Kidney epithelial cell (primary cell): ENCODE measurements at places on chromosomes 5 and 9. TPM values are rescaled to one million over a fixed set of nuclear protein-coding genes. Genes with fewer than 3 reads are reported as not detected.

Gene PLAC8L1
- not detected in 2 replicates for total RNA-seq

Gene CAMK4
- total RNA-seq: 0.62 and 0.75 TPM in 2 replicates

Gene SLC4A9
- total RNA-seq: 0.07 TPM in 1 of 2 replicates, not detected in the other

Gene C8G
- total RNA-seq: not detected in 2 replicates

Gene WNT8A
- not detected in 2 replicates for total RNA-seq

Gene SLC34A3
- 0.25 TPM in 1 of 2 replicates, not detected in the other for total RNA-seq

Gene STXBP1
- 23.8 and 27.5 TPM in 2 replicates for total RNA-seq

Gene GFPT2
- 4.0 and 7.7 TPM in 2 replicates for total RNA-seq

Gene HACD4
- total RNA-seq: 0.46 and 0.62 TPM in 2 replicates

Gene DOCK8
- 2.6 and 3.8 TPM in 2 replicates for total RNA-seq

Gene NOXA1
- total RNA-seq: 0.84 and 1.8 TPM in 2 replicates

Gene FOXE1
- 0.04 and 0.14 TPM in 2 replicates for total RNA-seq

Gene PDE6A
- total RNA-seq: not detected in 2 replicates

DNA sequence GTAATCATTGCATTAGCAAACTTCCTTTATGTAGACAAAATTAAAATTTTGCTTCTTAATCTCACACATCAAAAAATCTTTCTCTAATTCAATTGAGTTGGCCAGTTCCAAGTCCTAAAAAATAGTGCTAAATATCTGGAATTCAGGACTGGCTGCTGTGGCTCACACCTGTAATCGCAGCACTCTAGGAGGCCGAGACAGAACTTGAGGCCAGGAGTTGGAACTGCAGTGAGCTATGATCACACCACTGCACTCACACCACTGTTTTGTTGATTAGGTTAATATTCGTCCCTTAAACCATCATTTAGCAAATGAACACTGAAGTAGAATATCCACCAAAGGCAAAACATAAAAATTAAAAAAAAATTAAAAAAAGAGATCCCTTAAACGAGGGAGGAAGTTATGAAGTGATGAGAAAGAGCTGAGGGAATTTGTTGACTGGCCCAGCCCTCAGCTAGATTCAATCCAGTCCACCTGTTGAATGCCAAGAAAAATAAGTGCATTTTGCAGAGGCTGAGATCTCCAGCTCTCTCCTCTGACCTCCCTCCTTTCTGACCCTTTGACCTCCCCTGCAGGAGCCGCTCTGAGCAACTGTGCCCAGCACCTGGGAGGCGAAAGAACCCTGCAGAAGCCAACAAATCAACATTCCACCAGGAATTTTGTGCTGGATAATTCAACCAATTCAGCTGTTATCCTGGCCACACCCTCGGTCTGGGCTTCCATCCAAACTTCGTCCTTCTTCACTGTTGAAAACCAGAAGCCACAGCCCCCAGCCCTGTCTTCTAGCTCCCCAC, 96.8 kb downstream of the OR2K2 start:
- no peak for DNase-seq

DNA sequence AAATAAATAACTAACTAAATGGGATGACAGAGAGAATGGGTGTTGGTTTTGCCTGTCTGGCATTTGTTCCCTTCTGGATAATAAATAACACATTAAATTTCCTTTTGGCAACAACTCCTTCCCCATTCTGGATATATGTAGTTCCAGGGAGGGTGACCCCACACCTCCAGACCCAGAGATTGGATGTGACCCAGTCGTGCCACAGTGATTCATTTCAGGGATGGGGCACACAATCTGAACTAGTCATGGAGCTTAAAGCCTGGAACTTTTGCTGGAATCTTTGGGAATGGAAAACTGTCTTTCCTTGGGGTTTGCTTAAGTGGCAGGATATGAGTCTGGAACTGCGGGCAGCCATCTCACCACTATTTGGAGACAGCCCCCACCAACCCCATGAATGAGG, 11.3 kb downstream of the KLF9 start:
- DNase-seq: no peak

DNA sequence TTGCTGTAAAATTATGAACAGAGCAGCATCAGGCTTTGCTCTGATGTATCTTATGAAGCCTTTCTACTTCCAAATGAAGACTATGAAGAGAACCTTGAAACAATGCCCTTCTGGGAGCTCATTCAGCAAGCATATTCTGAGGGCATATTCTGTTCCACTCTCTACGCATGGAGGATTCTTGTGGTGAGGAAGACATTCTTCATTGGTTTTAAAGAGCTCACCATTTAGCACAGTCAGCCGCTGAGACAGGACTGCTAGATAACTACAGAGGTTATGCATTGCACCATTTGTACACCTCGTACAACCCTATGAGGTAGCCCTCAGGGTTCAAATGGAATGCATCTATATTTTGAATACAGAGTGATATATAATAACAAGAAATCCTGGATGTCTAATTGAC, 61.0 kb downstream of the INVS start:
- peak; percentile 47 for DNase-seq

DNA sequence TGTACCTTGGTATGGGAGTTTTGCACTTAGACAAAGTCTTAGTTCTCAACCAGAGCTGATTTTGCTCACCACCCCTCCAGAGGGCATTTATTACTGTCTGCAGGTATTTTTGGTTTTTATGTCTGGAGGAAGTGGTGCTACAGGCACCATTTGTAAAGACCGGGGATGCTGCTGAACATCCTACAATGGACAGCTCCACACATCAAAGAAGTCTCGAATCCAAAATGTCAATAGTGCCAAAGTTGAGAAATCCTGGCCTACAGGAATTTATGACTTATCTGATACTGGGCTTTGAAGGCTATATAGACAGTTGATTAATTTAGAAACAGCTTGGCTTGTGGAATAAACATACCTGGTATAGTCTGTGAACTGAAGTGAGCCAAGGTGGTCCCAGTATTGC, 137.5 kb downstream of the PIP5K1B start:
- no peak for DNase-seq

DNA sequence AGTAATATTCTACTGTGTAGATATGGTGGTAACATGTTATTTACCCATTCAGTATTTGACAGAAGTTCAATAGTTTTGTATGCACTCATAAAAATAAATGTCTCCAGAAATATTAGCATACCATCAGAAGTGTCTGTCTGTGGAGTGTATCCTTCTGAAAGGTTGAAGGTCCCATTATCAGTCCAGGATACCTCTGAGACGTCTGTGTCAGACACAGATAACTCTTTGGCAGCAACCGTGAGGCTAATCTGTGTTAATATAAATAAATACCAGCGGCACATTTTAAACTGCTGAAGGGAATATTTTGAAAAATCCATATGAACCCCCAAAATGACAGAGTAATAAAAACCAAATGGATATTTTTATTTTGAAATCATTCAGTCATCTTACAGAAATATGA, 11.9 kb upstream of the ZNF622 start:
- no peak for DNase-seq

GRCh38 chr5:36648426-36648825, 42.0 kb downstream of the SLC1A3 start:
- DNase-seq: no peak

- DNase-seq: no peak
Observed at GRCh38 chr9:134548618-134549017, 93.0 kb upstream of the COL5A1 start.

GRCh38 chr5:89968958-89969381, 440.6 kb downstream of the CETN3 start:
- peak; percentile 2 for DNase-seq

DNA sequence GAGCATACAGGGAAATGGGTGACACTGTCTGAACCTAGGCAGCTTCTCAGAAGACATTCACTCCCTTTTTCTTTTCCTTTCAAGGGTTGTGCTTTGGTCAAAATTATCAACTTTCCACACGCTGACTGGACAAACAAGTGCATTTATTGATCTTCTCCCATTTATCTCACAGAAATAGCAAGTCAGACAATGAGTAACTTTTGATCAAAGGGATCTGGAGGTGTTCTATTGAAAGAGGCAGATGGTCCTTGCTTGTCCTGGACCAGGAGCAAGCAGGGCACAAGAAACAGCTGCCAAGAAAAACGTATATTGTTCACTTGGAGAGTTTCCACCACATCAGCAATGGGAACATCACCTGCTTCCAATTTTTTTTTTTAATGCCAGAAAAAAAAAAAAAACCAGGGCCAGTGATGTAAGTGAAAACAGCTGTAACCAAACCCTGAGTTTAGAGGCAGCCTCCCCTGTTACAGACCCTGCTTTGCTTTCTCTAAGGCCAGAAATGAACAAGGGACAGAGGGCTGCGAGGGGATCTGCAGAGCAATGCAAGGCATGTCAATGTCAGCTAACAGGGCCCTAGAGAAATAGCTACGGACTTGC, 79.8 kb downstream of the NIPSNAP3B start:
- no peak for DNase-seq

DNA sequence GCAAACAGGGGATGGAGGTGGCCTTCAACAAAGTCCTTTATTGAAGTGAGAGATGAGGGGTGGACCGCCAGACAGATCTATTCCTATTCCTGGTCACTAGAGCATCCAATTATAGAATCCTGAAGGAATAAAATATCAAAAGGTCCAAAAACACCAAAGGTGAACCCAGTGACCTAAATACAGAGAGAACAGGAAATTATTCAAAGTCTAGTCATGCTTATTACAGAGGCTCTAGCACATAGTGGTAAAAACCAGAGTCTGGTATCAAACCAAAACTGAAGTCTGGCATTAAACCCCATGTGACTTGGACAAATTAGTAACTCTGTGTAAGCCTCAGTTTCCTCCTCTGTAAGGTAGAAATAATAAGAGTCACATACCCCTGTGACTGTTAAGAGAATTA, 100.5 kb upstream of the SNX2 start:
- DNase-seq: no peak

DNA sequence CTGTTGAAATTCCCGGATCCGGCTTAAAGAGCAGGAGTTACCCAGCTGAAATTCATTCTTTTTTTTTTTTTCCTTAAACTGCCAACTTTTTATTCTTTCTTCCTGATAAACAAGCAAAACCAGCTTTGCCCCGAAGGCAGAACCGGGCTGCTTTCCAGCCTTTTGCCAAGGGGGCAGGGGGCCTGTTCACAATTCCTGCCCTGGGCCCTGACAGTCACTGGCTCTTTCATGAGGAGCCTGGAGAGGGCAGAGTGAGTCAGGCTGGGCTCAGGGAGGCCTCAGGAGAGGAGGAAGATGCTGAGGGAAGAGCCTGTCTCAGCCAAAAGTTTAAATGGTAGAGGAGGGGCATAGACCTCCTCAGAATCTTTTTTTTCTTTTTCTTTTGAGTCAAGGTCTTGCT, 4.8 kb downstream of the GLIPR2 start:
- no peak for DNase-seq

GRCh38 chr9:27530915-27531755, 1.5 kb upstream of the MOB3B start:
- DNase-seq: no peak

- DNase-seq: no peak
Observed at GRCh38 chr5:76617229-76617628, 6.0 kb downstream of the F2RL2 start.

- no peak for DNase-seq
Observed at GRCh38 chr5:10064546-10065195, 185.0 kb downstream of the ATPSCKMT start.

- DNase-seq: no peak
Observed at GRCh38 chr5:108078345-108078744, 303.6 kb downstream of the FBXL17 start.

DNA sequence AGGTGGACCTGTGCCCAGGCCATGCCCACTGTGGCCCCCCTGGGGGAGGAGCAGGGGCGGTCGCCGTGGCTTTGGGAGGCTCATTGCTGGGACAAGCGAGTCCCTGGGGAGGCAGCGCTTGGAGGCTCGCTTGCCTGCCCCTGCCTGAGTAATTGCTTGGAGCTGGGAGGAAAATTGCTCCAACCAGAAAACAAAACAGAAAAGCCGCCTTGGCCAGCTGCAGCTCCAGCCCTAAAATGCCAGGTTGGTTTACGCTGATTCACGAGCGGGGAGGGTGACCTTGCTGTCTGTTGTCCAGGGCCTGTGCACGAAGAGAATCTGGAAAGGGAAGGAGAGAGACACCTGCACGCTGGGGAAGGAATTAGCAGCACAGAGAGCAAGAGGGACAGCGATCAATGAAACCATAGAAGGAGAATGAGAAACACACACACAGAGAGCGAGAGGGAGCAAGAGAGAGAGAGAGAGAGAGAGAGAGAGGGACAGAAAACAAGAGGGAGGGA, 25.3 kb downstream of the NTNG2 start:
- no peak for DNase-seq

- DNase-seq: no peak
Observed at GRCh38 chr5:3657364-3658022, 61.9 kb downstream of the IRX1 start.

GRCh38 chr5:87949676-87950631, 318.7 kb downstream of the TMEM161B start:
- no peak for DNase-seq

- DNase-seq: no peak
Observed at GRCh38 chr5:37575541-37576489, 196.7 kb downstream of the WDR70 start.

DNA sequence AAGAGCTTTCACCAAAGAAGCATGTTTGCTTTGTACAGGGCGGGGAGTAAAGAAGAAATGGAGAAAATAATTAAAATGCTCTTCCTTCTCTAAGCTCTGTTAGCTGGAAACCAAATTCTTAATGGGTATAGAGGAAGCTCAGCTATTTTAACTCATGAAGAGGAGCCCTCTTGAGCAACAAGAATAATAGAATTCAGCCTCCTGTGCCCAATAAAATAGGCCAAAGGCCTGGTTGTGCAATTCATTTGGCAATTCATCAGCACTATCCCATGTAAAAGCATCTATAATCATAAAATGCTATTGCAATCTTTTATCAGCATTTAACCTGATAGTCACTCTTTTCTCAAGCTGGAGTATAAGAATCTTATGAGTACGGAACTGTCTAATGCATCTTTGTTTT, 133.6 kb upstream of the CDH6 start:
- DNase-seq: no peak

DNA sequence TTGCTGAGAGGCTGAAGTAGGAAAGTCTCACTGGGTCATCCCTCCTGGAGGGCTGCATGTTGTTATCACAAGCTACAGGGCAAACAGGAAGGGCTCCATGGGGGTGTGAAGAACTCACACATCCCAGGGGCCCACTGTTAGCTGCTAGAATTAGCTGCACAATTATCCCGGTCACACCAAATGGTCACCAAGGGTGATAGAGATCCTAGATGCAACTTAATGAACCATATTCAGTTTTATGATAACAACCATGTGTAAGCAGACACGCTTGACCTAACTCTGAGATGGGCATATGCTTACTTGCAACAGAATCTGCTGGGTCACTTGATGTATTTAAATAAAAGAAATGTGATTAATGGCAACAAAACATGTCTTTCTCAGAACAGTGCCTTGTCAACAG, 143.5 kb upstream of the C6 start:
- no peak for DNase-seq

DNA sequence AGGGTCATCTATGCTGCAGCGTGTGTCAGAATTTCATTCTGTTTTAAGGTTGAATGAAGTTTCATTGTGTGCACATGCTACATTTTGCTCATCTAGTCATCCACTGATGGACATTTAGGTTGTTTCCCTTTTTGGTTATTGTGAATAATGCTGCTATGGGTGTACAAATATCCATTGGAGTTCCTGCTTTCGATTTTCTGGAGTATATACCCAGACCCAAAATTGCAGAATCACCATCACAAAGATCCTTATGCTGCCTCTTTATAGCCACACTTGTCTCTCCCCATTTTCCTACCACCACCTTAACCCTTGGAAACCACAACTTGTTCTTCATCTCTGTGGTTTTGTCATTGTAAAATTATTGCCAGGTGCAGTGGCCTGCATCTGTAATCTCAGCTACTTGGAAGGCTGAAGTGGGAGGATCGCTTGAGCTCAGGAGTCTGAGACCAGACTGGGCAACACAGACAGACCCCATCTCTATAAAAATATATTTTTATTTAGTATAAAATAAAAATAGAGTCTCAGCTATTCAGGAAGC, 166.2 kb downstream of the HSD17B3 start:
- no peak for DNase-seq
